Activated CD4-positive, alpha-beta memory T cell treated with anti-CD3 and anti-CD28 coated beads, Interleukin-2, amount 10 ng/mL, durations not matched to agents 7 days and 5 days (primary cell): ENCODE measurements at places on chromosomes 7 and 10. TPM values are rescaled to one million over a fixed set of nuclear protein-coding genes. Genes with fewer than 3 reads are reported as not detected.

DNA sequence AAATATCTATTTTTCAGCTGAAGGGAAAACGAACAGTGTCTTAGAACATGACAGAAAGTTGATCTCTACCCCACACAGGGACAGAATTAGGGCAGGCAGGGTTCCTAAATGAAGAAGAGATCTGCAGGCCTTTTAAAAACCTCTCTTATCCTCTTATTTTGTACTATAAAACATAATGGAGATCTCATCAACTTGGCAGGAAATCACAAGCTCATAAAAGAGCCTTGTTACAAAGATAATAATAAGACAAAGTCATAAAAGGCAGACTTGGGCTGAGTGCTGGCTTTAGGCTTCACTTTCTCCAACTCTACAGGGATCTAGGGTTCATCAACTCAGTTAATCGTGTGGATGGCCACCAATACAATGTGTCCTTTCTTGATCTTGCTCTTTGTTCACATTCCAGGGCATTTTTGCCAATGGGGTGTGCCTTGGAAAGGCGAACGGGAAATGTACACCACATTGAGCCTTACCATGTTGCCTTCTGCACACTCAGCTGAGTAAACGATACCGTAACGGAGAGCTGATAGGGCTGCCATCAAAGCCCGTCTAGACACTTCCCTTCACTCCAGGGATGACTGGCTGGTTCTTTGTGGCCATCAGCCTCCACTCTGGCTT, 7.1 kb upstream of the TEX36 start:
- DNase-seq = no peak
- H3K27ac ChIP-seq = no peak overlapping the region
- H3K27me3 ChIP-seq = peaks cover 7% of the 10 kb centered on the region
- H3K4me1 ChIP-seq = no peaks in the 10 kb centered on the region
- H3K36me3 ChIP-seq = no peaks in the 10 kb centered on the region
- H3K4me3 ChIP-seq = no peak overlapping the region

DNA sequence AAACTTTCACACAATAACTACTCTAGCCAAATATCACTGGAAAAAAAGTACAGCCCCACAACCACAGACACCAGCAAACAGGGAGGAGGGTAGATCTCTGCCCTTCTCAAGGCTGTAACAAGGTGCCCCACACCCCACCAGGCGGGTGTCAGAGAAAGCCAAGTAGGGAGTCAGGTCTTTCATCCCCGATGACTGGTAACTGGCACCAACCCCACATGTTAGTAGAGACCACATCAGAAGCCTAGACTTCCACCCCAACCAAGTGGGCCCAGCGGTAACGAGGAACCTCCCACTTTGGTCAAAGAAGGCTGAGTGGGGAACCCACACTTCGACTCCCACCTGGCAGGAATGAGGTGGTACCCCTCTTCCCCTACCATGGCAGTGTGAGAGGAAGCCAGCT, 16.4 kb upstream of the RUFY2 start:
- DNase-seq = peak; percentile 19
- no peaks in the 10 kb centered on the region for H3K27me3 ChIP-seq
- peaks cover 14% of the 10 kb centered on the region for H3K4me1 ChIP-seq

- no peaks in the 10 kb centered on the region for H3K36me3 ChIP-seq
- peaks cover 47% of the 10 kb centered on the region for H3K4me1 ChIP-seq
- H3K27ac ChIP-seq = peak overlapping the region; percentile 8
- no peak overlapping the region for H3K4me3 ChIP-seq
- no peak for DNase-seq
- H3K27me3 ChIP-seq = no peaks in the 10 kb centered on the region
These were observed 109.0 kb upstream of the KLF6 start for GRCh38 chr10:3893901-3894563.

GRCh38 chr10:96645191-96645721, 58.4 kb upstream of the TM9SF3 start:
- no peak overlapping the region for H3K27ac ChIP-seq
- no peaks in the 10 kb centered on the region for H3K27me3 ChIP-seq
- H3K4me1 ChIP-seq = peaks cover 30% of the 10 kb centered on the region

- no peaks in the 10 kb centered on the region for H3K36me3 ChIP-seq
- H3K4me3 ChIP-seq = no peak overlapping the region
- no peak overlapping the region for H3K27ac ChIP-seq
- DNase-seq = peak; percentile 76
- H3K4me1 ChIP-seq = peaks cover 5% of the 10 kb centered on the region
These were observed 65.2 kb downstream of the GOLGA7B start for GRCh38 chr10:97914837-97915211.

DNA sequence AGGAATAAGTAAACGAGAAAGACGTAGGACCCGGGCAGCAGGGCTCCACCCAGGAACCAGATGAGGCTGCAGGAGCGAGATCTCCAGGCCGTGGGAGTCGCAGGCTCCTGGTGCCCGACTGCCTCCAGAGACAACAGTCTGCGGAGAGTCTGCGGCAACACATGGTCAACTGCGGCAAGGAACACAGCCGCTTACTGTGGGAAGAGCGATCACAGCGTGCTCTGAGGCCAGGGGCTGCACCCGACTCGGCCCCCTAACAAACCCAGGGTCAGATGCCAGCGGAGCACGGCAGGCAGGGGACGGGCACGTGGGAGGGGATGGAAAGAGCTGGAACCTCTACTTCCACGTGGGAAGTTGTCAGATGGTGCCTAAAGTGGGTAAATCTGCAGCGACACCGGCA, 26.6 kb downstream of the GET4 start:
- no peaks in the 10 kb centered on the region for H3K36me3 ChIP-seq
- no peak for DNase-seq
- no peak overlapping the region for H3K27ac ChIP-seq
- H3K4me3 ChIP-seq = no peak overlapping the region
- peaks cover 2% of the 10 kb centered on the region for H3K4me1 ChIP-seq

- no peaks in the 10 kb centered on the region for H3K4me1 ChIP-seq
- H3K4me3 ChIP-seq = no peak overlapping the region
- no peaks in the 10 kb centered on the region for H3K36me3 ChIP-seq
- DNase-seq = no peak
- no peak overlapping the region for H3K27ac ChIP-seq
These were observed 238.5 kb upstream of the GALNT17 start for GRCh38 chr7:70893422-70893821.

DNA sequence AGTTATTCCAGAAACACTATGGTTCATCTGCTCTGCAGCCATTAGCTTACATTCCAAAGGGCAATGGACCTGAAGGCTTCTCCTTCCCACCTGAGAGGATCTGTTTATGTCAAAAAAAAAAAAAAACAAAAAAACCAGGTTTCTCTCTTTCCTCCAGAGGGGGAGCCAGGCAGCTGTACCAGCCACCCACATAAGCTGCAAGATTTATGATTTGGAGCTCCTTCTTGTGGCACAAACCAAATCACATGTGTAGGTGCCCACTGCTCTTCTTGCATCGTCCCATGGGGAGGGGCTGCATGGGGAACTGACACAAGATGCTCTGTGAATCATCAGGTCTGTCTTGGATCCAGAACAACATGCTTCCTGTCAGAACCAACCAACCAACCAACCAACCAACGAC, 231.6 kb upstream of the IGFBP3 start:
- H3K27ac ChIP-seq = no peak overlapping the region
- no peak for DNase-seq
- H3K4me3 ChIP-seq = no peak overlapping the region
- H3K27me3 ChIP-seq = no peaks in the 10 kb centered on the region

DNA sequence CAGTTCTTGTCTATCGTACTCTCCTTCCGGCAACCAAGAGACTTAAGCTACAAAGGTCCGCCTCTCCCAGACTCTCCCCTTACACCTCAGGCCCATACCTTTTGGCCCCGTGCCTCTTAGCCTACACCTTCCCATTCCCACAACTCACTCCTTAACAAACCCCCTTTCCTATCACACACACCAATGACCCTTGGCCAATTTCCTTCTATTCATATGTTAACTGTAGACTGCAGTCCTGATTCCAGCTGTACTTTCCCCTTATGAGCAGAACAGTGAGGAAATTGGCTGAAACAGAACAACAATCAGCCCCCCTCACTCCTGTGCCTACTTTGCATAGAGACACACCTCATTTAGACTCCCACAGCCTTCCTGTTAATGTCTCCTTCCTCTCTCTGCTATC, 1.4 kb upstream of the TMEM139 start:
- no peak overlapping the region for H3K4me3 ChIP-seq
- H3K27me3 ChIP-seq = no peaks in the 10 kb centered on the region
- H3K36me3 ChIP-seq = peaks cover 8% of the 10 kb centered on the region
- H3K4me1 ChIP-seq = peaks cover 58% of the 10 kb centered on the region
- no peak overlapping the region for H3K27ac ChIP-seq

- H3K4me1 ChIP-seq = no peaks in the 10 kb centered on the region
- DNase-seq = no peak
- peaks cover 16% of the 10 kb centered on the region for H3K27me3 ChIP-seq
- no peaks in the 10 kb centered on the region for H3K36me3 ChIP-seq
- no peak overlapping the region for H3K27ac ChIP-seq
These were observed 7.7 kb downstream of the KCNMA1 start for GRCh38 chr10:77629775-77630506.

- no peak for DNase-seq
- peaks cover 3% of the 10 kb centered on the region for H3K27me3 ChIP-seq
- no peaks in the 10 kb centered on the region for H3K36me3 ChIP-seq
- peaks cover 4% of the 10 kb centered on the region for H3K4me1 ChIP-seq
- H3K4me3 ChIP-seq = no peak overlapping the region
These were observed 73.4 kb downstream of the LHPP start for GRCh38 chr10:124534826-124535601.

- H3K36me3 ChIP-seq = no peaks in the 10 kb centered on the region
- no peak overlapping the region for H3K27ac ChIP-seq
- no peak for DNase-seq
- H3K4me1 ChIP-seq = no peaks in the 10 kb centered on the region
- H3K4me3 ChIP-seq = no peak overlapping the region
- no peaks in the 10 kb centered on the region for H3K27me3 ChIP-seq
These were observed 103.5 kb downstream of the MICALL2 start for GRCh38 chr7:1355568-1356340.

DNA sequence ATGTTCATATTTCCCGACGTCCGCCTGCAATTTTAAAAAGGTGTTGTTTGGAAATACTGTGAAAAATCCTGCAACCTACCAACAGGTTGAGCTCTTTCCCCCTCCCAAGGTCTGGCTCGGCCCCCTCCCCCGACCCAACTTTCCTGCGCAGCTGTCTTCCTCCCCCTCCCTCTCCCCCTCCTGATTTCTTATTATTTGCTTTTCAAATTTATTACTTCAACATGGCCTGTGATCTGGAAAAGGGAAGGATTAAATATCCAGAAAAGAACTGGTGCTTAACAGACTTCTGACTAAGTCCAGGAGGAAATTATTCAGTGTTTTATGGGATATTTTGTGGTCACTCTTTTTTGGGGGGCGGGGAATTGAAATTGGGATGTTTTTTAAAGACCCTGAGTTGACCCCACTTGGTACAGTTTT, 2.4 kb downstream of the ARID5B start:
- H3K27me3 ChIP-seq = no peaks in the 10 kb centered on the region
- no peak for DNase-seq
- peak overlapping the region; percentile 98 for H3K27ac ChIP-seq
- H3K4me3 ChIP-seq = peak overlapping the region; percentile 94

GRCh38 chr10:50561266-50561665, 62.5 kb downstream of the SGMS1 start:
- H3K27me3 ChIP-seq = no peaks in the 10 kb centered on the region
- no peaks in the 10 kb centered on the region for H3K36me3 ChIP-seq
- no peaks in the 10 kb centered on the region for H3K4me1 ChIP-seq
- no peak overlapping the region for H3K4me3 ChIP-seq

DNA sequence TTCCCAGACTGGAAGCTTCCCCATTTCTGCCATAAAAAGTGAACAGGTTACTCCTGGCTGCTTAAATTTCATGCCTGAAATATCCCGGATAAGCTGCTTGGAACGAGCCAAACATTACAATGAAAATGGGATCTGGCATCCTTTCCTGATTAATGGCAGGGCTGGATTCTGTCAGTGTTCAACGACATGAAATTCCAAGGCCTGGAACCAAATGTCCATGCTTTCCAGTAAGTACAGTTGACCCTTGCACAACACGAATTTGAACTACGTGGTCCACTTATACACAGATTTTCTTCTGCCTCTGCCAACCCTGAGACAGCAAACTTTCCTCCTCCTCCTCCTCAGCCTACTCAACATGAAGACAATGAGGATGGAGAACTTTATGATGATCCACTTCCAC, 65.4 kb downstream of the SGMS1 start:
- no peaks in the 10 kb centered on the region for H3K27me3 ChIP-seq
- H3K27ac ChIP-seq = no peak overlapping the region
- no peak overlapping the region for H3K4me3 ChIP-seq

- no peaks in the 10 kb centered on the region for H3K27me3 ChIP-seq
- H3K27ac ChIP-seq = no peak overlapping the region
- DNase-seq = no peak
- H3K36me3 ChIP-seq = no peaks in the 10 kb centered on the region
These were observed 158.5 kb upstream of the AUTS2 start for GRCh38 chr7:69439636-69440325.

DNA sequence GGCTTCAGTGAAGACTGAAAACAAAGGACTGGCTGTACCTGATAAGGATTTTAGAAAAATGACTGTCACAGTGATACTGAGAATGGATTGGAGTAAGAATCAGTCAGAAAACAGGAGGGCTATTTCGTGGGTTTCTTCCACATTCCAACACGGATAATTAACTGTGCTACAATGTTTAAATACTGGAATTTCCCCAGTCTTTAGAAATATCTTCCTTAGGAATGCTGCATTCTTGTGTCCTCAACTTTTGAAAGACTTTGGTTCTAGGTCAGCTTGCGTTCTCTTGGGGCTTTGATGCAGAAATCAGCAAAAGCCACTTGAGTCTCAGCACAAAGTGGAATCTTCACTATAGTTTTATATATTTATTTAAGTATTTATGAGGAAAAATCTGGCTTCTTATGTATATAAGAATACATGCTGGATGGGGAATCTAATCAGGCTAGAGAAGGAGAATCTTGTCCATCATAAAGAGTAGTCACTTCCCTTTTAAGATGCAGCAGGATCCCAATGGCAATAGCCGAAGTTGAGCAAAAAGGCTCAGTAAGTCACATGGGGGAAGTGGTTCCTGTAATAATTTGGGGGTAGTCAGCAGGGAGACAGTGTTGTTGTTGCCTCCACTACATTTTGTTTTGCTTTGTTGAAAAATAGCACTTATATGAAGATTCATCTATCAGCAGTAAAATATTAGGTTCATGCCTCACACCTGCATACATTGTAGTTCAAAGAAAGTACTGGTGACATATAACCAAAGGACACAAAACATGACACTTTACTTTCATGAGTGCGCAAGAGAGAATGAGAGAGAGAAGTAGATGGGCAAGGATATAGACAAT, 86.0 kb downstream of the CH25H start:
- H3K4me3 ChIP-seq = no peak overlapping the region
- peaks cover 39% of the 10 kb centered on the region for H3K27me3 ChIP-seq
- no peak overlapping the region for H3K27ac ChIP-seq
- no peaks in the 10 kb centered on the region for H3K36me3 ChIP-seq
- no peak for DNase-seq

GRCh38 chr10:88281592-88282347, 301.3 kb downstream of the RNLS start:
- peaks cover 41% of the 10 kb centered on the region for H3K4me1 ChIP-seq
- H3K27ac ChIP-seq = no peak overlapping the region
- H3K36me3 ChIP-seq = peaks cover 12% of the 10 kb centered on the region
- H3K4me3 ChIP-seq = no peak overlapping the region
- no peak for DNase-seq

- peaks cover 1% of the 10 kb centered on the region for H3K4me1 ChIP-seq
- DNase-seq = no peak
- peaks cover 25% of the 10 kb centered on the region for H3K36me3 ChIP-seq
- H3K4me3 ChIP-seq = no peak overlapping the region
- H3K27me3 ChIP-seq = no peaks in the 10 kb centered on the region
These were observed 21.8 kb downstream of the ARHGAP19 start for GRCh38 chr10:97270523-97271154.

CCDC172 gene
- total RNA-seq = not detected

KAT6B gene
- 20.2 TPM for total RNA-seq

AKR1D1 gene
- total RNA-seq = not detected

HOXA5 gene
- total RNA-seq = not detected

VGF gene
- 0.33 TPM for total RNA-seq

CC2D2B gene
- total RNA-seq = 0.40 TPM

GIMAP8 gene
- total RNA-seq = 25.1 TPM

AGMO gene
- not detected for total RNA-seq
